Urinary bladder (tissue), 4 donors: ENCODE measurements at places on chromosomes 5 and 9. TPM values are rescaled to one million over a fixed set of nuclear protein-coding genes. Genes with fewer than 3 reads are reported as not detected.

NFIB gene
- 217 TPM for total RNA-seq

- no peak for DNase-seq
These were observed 2.5 kb downstream of the PTPDC1 start for GRCh38 chr9:94086486-94087345.

GRCh38 chr9:8963885-8964284, 1164.3 kb upstream of the DMAC1 start:
- no peak for DNase-seq

CCIN gene
- total RNA-seq: 1.1 TPM

DNA sequence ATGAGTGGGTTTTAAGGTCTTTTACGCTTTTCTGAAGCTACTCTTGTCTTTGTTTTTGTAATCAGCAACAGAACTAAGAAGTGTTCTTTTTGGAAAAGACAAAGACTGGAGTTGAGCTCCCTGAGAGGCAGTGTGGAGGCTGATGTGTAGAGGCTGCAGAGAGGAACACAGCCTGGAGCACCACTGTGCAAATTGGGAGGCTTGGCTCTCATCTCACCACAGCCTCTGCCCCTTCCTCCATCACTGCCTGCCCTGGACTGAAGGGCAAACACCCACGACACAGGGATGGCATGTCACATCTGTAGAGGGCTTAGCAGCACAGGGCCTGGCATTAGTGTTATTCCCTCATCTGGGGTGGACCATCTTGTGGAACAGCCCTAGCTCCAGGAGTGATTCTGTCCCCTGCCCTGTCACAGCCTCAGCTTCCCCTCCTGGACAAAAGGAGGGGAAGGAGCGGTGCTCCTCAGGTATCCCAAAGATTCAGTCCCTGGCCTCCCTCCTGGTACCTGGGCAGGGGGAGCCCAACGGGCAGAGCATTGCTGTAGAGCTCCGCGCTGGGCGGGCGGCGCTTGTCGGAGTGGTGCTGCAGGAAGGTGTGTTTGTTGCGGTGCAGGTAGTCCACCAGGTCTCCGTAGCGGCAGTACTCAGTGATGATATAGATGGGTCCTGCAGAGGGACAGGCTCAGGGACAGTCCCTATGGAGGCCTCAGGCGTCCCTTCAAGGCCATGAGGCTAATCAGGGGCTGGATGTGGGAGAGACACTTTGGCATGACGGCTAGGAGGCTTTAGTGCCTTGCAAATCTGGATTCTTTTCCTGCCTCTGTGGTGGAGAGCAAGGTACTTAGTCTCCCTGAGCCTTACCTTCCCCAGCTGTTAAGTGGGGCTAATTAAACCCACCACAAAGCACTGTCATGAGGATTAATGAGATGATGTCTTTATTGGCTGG, 32.8 kb downstream of the PDGFRB start:
- no peak for DNase-seq

PNPLA7 gene
- total RNA-seq: 1.1 TPM

- DNase-seq: no peak
These were observed 50.5 kb downstream of the PDE4D start for GRCh38 chr5:59842999-59843398.

DMRT3 gene
- total RNA-seq: not detected

DNA sequence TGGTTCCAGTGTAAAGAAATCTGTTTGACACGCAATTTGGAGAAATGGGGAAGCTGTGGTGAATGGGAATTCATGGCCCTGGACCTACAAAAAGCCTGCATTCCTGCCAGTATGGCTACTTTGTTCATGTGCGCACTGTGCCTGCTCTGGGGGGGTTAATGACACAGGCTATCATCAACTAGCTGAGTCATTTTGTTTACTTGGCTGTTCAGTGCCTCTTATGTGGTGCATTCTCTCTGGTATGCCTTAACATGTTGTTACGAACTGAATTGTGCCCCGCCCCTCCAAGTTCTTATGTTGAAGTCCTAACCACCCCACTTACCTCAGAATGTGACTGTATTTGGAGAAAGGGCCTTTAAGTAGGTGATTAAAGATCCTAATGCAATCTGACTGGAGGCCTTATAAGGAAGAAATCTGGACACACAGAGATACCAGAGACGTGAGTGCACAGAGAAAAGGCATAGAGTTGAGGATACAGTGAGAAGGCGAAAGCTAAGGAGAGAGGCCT, 20.4 kb upstream of the UBAP1 start:
- DNase-seq: no peak

DNA sequence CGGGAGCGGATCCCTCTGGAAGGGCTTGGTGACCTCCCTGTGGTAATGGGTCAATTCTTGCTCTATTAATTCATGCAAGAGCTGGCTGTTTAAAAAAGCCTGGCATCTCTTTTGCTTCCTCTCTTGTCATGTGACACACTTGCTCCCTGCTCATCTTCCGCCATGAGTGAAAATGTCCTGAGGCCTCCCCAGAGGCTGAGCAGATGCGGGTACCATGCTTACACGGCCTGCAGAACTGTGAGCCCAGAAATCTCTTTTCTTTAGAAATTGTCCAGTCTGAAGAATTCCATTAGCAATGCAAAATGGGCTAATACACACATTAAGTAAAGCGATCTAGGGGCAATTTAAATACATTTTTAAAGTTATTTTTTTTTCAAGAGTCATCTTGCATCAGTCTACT, 48.7 kb upstream of the CDK20 start:
- no peak for DNase-seq

FAM151B gene
- total RNA-seq: 17.7 TPM

NME5 gene
- 6.7 TPM for total RNA-seq

DNA sequence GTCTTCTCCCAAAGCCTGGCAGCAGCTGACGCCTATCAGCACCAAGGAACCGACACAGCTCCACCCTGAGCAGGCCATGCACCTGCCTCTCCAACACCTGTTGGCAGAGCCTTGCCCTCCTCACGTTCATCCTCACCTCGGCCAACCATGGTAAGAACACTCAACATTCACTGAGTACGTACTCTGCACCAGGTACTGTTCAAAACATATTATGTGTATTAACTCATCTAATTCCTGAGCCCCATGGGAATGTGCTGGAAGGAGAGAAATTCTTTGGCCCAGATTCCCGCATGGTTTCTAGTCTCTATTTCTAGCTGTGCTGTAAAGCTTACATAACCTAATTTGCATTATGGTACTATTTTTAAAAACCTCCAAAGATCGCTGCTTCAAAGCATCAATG, 86.1 kb downstream of the GPR21 start:
- no peak for DNase-seq

DNA sequence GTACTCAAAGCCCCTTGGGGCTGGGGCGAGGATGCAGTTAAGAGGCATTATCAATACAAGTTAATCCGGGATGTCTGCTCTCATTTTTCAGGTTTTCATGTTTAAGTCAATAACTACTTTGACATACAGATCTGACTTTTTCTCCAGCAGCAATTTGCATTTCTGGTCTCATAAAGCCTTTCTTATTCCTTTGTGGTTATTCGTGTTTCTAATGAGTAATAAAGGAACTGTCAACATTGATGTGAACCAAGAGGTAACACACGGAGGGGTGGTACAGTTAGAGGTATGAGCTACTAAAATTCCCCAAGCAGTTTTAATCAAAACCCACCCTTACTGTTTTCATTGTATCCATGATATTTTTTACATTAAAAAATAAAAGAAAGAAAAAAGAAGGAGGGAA, 138.0 kb upstream of the NFIB start:
- DNase-seq: no peak

SPATA31A3 gene
- total RNA-seq: not detected

- DNase-seq: no peak
These were observed 75.4 kb upstream of the S1PR3 start for GRCh38 chr9:88915916-88916315.
